ENCODE measurements at places on chromosomes 5 and 9.

DNA sequence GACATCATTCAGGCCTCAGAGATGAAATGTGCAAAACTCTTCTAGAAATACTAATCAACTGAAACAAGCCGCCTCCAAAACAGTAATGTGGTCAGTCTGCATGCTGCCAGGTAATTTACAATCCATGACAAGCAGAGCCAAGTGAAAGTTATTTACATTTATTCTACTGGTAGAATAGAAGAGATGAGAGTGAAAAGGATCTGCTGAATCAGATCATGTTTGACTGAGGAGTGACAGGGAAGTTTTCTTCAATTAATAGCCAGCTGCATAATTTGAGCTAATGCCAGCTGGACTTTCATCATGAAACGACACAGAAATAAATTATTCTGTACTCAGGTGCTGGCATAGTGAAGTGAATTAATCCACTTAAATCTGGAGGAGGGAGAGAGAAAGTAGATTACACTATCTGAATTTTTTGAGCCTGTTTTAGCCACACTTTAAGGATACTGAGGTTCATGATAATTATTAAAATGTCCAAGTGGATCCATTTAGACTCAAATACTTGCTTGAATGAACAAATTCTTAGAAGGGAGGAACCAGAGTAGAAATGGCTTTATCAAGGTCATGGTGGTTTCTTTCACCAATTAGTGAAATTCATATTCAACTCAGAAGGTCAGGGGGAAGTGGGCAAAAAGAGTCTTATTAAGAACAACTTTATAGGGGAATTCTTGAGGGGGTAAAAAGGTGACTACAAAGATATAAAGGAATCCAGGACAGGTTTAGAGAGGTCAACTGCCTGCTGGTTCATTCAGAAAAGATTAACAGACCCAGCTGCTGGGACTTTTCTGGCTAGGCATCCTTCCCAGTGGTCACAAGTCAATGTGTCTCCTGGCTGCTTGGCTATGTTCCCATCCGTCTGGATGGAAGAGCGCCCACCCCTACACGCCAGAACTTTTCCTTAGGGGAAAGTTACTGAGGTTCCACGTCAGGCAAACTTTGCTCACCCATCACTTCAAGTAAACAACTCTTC is 350.4 kb downstream of the PDE4D start:
- no peak for DNase-seq

DNA sequence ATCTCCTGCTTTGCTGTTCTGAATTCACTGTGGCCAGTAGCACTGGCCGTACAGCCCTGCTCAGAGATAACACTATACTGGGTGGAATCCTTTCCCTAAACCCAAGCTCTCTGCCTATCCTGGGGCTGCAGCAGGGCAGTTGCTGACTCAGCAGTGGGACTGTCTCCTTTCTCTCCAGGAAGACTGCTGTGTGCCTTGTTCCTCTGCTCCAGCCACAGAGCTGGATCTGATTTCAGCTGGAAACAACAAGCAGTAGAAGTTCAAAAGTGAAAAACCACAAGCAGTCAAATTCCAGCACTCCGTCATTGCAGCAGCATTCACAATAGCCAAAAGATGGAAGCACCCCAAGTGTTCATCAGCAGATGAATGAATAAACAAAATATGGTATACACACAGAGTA is 105.0 kb downstream of the FBXL7 start:
- no peak for DNase-seq

GRCh38 chr9:125110464-125110863 is 32.9 kb downstream of the SCAI start:
- no peak for DNase-seq

DNA sequence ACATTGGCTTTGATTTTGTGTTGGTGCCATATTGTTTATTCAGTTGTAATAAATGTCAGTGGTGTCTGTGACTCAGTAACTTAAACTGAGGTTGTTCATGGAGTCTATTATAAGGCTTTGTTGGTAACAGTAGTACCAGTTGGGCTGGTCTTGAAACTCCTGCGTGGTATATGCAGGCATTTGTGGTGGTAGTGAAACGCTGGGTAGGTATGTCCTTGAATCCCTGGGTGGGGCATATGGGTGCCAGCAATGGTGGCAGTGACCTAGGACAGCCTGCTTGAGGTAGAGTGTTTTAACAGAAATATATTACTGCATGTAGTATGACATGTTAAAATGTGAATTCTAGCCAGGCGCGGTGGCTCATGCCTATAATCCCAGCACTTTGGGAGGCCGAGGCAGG is 1058.5 kb upstream of the SEMA6A start:
- DNase-seq, result no peak

DNA sequence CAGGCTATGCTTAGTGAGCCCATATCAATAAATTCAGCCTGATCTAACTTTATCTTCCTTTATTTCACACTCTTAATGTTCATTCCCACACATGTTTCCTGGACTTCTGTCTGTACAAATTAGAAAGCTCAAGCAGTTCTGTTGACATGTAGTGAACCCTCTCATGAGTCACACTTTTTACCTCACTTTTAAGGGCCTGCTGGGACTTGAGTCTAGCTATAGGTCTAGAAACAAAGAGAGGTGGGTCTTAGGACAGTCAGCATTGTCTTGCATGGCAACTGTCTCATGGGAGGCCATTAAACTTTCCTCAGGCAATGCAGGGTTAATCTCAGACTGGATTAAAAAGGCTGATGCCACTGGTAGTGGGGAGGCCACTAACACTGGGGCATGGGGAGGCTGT is 8.6 kb upstream of the CCNH start:
- DNase-seq, result no peak

DNA sequence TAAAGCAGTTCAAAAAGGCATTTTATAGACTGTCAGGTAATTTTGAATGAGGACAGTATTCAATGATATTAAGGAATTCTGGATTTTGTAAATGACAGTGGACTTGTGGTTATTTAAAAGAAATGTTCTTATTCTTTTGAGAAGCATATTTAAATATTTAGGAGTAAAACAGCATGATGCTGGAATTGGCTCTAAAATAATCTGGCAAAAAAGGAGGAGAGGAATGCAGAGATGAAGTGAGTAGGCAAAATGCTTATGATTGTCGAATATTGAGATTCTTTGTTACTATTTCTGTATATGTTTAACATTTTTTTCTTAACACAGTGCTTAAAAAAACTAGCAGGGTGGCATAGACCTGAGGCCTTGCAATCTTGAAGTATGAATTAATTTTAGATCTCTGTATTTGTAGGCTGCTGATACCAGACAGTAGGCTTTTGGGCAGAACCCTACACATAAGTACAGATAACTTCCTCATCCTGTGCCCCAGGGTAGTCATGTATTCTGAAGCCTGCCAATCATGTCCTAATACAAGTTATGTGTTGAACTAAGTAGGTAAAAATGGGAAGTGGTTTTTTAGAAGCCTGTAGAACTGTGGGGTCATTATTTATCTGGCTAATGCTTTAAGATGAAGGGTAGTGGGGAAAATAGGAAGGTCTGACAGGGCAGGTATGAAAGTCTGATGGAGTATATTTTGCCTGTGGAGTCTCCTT is 9.4 kb downstream of the CD180 start:
- DNase-seq, result no peak

Measured in activated CD4-positive, alpha-beta T cell treated with anti-CD3 and anti-CD28 coated beads, Interleukin-2, amount 10 ng/mL, durations not matched to agents 7 days and 5 days (primary cell).